CD4-positive, alpha-beta T cell treated with Interferon gamma for 1 hour (primary cell): ENCODE measurements at places on chromosomes 1 and 21.

DNA sequence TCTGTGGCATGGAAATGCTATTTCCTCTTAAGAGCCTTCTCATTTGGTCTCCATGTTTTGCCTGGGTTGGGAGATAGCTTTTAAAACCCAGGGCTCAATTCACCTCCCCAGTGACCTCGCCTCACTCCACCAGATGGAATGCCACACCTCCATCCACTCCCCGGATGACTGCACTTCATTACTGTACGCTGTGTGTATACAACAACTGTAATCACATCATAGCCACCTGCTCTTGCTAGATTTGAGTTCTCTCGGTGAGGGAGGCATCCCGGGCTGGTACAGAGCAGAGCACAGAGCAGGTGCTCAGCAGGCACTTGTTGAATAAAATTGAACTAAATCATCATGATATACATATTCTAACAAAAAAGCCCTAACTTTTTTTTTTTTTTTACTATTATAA is 26.0 kb downstream of the SDE2 start:
- no peak for DNase-seq

DNA sequence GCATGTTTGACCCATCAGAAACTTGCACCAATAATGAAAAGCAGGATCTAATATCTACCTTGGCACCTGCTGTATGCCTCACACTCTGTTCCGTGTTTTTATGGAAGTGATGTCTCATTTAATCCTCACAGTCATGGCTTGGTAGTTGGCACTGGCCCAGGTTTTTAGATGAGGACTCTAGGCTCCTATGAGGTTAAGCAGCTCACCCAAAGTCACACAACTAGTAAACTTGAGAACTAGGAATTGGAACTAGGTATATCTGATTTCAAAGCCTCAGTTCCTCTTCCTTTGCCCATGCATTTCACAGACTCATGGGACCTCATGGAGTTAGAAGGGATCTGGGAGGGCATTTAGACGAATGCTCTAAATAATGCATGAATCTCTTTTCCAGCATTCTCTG is 21.3 kb upstream of the TARBP1 start:
- DNase-seq, result no peak

GRCh38 chr1:153615406-153615805 is 719 bp downstream of the S100A14 start:
- DNase-seq, result no peak

GRCh38 chr1:25037174-25038074 is 107.3 kb upstream of the RUNX3 start:
- DNase-seq, result peak; percentile 65

DNA sequence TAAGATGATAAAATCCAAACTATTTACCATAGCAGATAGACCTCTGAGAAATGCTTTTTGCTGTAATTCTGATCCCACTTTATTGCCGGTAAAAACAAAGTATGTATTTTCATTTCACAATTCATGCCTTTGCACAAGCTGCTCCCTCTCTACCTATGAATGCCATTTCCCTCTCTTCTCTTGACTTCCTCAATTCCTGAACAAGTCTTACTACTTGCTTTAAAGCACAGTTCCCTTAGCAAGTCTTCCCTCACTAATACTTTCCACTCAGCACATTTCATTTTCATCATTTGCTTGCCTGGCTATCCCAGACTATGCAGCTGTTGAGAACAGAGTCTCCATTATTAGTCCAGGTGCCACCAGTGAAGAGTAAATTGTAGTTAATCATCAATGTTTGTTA is 13.8 kb downstream of the GPATCH2 start:
- no peak for DNase-seq

- no peak for DNase-seq
These were observed 156.8 kb downstream of the ST6GALNAC3 start for GRCh38 chr1:76231320-76231719.

GRCh38 chr1:81551946-81552345 is 248.8 kb upstream of the ADGRL2 start:
- DNase-seq, result no peak

DNA sequence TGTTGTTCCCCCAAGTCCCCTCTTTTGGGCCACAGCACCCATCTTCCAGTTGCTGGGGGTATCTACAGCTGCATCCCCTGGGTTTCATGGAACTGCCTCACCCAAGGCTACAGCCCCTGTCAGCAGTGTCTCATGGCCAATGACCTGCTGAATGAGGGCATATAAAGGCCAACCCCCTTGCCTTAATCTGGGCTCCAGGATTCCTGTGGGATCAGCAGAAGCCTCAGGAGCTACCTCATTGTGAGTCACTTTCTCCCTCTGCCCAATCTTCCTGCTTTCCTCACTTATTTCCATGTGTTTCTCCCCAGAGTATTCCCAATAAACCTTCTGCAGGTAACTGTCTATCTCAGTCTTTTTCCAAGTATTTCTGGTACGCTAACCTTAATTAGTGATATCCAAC is 37.3 kb upstream of the SYT14 start:
- DNase-seq, result no peak

GRCh38 chr1:202710070-202711045 is at the start of gene SYT2:
Gene SYT2 (minus strand): TSS chr1:202710454. CDS start chr1:202605772, 104,682 bp downstream.
- no peak for DNase-seq

GRCh38 chr1:61226791-61227567 is 144.6 kb downstream of the NFIA start:
- no peak for DNase-seq

DNA sequence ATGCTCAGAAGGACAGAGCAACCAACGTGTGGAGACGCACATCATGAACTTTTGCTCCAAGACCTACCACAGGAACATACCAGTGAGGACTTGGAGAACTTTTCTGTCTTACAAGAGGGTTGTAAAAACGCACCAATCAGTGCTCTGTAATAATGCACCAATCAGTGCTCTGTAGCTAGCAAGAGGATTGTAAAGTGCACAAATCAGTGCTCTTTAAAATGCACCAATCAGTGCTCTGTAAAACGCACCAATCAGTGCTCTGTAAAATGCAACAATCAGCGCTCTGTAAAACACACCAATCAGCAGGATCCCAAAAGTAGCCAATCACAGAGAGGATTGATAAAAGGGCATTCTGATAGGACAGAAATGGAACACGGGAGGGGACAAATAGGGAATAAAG is 40.4 kb upstream of the SPAG17 start:
- DNase-seq, result no peak

- DNase-seq, result no peak
These were observed 7.9 kb downstream of the CD34 start for GRCh38 chr1:207903053-207903452.

DNA sequence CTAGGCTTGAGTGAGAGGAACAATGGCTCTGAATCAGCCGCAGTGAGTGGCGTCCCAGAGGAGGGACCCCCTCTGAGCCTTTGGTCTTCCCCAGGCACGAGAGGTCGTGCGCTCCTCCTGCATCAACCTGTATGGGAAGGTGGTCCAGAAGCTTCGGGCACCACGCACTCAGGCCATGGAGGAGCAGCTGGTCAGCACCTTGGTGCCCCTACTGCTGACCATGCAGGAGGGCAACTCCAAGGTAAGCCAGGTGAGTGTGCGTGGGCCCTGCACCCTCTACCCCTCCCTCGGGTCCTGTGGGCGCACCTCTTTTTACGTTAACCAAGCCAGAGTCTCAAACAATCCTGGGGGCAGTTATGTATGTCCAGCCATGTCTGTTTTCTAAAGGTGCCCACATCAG is 13.7 kb upstream of the TTC4 start:
- DNase-seq, result no peak

GRCh38 chr1:215002471-215002870 is 80.1 kb upstream of the KCNK2 start:
- DNase-seq, result no peak

DNA sequence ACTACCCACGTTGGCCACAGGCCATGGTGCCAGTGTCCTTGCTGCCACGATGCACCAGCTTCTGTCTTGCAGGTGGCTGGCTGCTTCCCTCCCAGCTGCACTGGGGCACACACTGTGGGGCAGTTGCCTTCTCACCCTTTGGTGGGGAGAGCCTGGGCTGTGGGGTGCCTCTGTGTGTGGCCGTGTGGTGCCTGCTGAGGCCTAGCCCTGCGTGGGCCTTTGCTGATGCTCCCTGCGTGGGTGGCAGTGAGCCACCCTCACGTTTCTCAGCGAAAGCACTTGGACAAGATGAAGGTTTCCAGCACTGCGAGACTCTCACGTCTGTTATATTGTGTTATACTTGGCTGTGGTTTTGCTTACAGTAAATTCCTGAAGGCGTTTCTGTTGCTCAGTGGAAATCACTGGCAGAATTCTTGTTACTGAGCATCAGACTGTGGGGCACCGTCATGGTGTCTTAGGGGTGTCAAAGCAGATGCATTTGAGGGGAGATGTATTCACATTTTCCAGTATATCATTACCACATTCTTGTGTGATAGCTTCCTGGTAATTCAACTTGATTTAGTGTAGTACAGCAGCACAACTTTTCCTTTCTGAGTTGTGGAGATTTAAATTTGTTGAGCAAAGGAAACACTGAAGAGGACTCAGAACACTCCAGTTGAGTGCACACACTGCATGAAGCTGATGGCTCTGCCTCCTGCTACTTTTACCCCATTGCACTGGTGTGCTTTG is 124.7 kb downstream of the PCBP3 start:
- DNase-seq, result no peak

DNA sequence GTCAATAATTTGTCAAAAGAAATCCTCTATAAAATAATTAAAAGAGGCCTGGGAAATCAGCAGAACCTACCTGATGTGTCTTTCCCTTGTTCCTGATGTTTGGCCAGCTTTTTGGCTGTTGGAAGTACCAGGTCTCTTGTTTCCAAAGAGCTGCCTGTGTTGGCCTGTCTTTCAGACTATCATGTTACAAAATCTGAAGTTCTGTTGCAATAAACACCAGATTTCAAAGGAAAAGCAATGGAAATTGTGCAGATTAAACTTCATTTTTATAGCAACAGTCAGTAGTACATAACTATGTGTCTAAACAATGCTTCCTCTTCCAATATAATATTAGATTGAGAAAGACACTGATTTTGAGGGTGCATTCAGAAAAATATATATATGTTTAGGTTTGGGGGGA is 647.2 kb upstream of the CXADR start:
- DNase-seq, result no peak

DNA sequence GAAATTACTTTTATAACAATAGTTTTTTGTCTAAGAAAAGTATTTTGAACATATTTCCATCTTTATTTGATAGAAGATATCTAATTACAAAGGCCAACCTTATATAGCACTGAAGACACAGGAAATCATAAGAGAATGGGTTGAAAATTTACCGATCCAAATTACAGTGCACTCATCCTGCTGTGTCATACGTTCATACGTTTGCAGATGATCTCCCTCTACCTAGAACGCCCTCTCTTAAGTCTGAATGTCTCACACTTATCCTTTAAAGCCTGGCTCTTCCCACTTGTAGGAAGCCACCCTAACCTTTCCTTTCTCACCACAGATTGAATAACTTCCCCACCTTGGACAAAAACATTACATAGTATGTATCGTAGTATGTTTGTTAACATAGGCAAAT is 9.3 kb downstream of the ASH1L start:
- no peak for DNase-seq

- no peak for DNase-seq
These were observed 212.1 kb downstream of the GPR52 start for GRCh38 chr1:174659823-174660222.

- DNase-seq, result peak; percentile 51
These were observed 31.8 kb upstream of the BCL10 start for GRCh38 chr1:85307987-85308832.

DNA sequence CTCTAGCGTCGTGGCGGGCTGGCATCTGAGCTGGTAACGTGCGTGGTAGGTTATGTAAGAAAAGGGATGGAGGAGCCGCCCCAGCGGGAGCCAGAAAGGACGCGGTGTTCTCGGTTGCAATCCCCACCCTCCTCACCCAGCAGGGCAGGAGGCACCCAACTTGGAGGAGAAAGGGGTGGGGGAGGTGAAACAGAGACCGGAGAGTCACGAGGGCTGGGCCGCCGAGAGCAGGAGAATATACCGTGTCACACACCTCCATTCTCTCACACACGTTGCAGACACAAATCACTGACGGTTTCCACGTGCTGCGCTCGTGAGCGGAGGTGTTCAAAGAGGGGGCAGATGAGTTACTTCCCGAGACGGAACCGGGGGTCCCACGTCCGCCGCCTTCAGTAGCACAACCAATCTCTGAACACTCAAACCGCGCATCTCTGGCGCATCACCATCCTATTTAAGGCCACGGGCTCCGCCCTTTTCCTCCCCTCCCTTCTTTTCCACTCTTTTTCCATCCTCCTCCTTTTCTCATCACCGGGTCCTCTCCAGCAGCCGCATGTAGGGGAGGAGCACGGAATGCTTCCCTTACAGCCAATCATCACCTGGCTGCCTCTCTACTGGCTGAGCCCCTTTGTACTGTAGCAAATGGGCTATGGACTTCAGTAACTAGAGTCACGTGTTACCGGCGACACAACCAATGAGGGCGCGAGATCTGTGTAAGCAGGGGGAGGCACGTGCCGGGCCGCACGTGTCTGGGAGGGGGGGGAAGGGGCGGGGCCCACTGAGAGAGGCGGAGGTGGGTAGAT is at the start of gene CIART:
Gene CIART (plus strand): TSS at position 797 of the 800 bp plus-strand sequence. CDS start 714 bp downstream, outside the sequence.
- DNase-seq, result peak; percentile 91

DNA sequence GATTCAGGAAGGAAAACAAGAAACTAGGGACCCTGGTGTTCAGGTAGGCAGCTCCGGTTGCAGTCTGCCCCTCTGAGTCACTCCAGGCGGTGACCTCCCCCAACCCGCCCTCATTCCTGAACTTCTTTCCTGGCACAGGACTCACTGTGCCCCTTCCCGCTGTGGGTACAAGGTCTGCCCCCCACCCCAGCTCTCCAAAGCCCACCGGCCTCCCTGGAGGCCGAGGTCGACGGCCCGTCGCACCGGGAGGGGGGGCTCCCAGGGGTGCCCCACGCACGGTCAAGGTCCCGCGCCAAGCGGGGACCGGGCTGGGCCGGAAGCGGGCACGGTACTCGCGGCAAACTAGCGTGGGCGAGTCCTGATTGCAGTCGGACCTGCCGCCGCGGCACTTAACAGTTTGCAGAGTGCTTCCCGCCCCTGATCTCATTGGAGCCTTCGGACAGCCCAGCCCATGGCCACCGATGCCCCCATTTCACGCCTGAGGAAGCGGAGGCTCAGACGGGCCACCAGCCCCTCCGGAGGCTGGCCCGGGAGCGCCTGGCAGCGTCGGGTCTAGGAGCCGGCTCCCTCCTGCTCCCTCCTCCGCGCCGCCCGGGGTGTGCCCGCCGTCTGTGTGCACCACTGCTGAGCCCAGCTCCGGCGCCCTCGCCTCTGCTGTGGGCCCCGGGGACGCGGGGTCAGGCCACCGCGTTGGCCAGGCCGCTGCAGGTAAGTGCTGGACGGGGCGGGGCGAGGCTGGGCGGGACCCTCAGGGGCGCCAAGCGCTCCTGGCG is at the start of gene GJB3:
Gene GJB3 (plus strand): TSS at position 144 of the 773 bp plus-strand sequence. CDS start 3,549 bp downstream, outside the sequence.
- no peak for DNase-seq

GRCh38 chr1:6585081-6585722 is 5.4 kb downstream of the ZBTB48 start:
- DNase-seq, result no peak

DNA sequence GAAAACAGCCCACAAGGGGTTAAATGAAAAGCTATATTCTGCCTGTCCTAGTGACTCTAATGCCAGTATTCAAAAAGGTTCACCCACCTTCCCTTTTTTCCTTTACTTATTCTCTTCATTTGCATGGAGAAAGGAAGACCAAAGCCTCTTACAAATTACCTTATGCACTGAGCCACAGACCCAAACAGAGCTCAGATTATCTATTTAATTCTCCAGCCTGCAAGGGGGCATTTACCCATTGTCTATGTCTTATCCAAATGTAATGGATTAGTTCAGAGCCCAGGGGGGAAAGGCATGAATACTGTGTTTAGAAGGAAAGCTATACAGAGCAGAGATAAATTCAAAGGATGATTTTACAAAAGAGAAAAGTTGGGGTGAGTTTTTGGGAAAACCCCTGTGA is 388.5 kb downstream of the OMA1 start:
- no peak for DNase-seq
